ENCODE measurements at places on chromosomes 2 and 18.

- no peak for DNase-seq
These were observed 294.9 kb upstream of the CYRIA start for GRCh38 chr2:16960579-16960978.

DNA sequence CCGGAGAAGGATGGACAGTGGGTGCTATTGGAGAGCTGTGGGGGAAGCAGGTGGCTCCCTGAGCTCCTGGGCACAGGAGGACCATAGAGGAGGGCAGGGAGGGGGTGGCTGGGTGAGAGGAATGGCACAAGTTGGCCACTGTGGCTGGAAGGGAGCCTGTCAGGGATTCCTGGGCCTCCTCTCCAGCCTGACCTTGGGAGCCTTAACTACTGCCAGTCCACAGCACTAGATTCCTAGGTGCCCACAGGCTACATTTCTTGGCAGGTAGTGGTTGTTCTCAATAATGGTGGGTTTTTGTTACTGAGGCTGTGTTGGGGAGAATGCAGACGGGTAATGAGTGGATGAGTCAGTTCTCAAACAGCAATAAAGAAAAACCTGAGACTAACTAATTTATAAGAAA lies 26.0 kb downstream of the EFHD1 start:
- no peak for DNase-seq

- no peak for DNase-seq
These were observed 84.4 kb downstream of the TMEM131 start for GRCh38 chr2:97911206-97911921.

GRCh38 chr2:9215680-9216079 lies 9.1 kb downstream of the ASAP2 start:
- no peak for DNase-seq

DNA sequence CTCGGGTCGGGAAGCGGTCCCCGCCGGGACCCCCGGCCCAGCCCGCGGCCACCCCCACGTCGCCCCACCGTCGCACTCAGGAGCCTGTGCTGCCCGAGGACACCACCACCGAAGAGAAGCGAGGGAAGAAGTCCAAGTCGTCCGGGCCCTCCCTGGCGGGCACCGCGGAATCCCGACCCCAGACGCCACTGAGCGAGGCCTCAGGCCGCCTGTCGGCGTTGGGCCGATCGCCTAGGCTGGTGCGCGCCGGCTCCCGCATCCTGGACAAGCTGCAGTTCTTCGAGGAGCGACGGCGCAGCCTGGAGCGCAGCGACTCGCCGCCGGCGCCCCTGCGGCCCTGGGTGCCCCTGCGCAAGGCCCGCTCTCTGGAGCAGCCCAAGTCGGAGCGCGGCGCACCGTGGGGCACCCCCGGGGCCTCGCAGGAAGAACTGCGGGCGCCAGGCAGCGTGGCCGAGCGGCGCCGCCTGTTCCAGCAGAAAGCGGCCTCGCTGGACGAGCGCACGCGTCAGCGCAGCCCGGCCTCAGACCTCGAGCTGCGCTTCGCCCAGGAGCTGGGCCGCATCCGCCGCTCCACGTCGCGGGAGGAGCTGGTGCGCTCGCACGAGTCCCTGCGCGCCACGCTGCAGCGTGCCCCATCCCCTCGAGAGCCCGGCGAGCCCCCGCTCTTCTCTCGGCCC lies 13.6 kb downstream of the SPEG start:
- DNase-seq = no peak

DNA sequence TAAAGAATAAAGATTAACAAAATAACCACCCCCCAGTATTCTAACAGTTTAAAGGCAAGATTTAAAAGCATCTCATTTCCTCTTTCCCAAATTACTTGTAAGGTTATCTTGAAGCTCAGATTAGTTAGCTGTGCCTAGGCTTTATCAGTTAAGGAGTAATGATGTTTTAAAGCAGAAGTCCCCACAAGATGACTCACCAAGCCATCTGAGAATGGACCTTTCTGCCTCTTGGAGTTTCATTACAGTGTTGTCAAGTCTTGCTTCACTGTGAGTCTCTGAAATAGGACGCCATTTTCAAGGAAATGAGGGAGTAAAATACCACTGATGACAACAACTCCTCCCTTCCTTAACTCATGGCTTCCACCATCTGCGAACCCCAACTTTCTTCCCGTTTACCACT lies 35.9 kb downstream of the ZNF385B start:
- no peak for DNase-seq

GRCh38 chr18:76697441-76697901 lies 124.9 kb upstream of the ZNF236 start:
- no peak for DNase-seq

GRCh38 chr18:39296293-39296888 lies 1730.8 kb upstream of the CELF4 start:
- DNase-seq = no peak

GRCh38 chr2:191533693-191534180 lies 144.2 kb upstream of the NABP1 start:
- DNase-seq = no peak

DNA sequence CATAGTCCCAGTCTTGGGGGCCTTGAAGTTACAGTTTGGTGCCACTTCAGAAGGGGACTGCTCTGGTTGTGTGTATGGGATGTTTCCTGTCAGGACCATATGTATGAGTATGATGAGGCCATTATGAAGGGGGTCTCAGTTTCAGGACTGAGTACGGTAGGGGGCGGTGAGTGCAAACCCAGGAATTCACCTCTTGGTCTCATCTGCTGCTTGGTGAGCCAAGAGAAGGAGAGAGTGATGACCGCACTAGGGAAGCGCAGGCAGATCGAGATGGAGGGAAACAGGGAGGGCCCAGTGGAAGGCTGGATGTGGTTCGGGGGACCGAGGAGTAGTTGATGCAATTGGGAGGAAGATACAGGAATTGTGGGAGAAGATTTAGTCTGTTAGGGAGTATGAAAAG lies 28.5 kb downstream of the DCDC2C start:
- no peak for DNase-seq

DNA sequence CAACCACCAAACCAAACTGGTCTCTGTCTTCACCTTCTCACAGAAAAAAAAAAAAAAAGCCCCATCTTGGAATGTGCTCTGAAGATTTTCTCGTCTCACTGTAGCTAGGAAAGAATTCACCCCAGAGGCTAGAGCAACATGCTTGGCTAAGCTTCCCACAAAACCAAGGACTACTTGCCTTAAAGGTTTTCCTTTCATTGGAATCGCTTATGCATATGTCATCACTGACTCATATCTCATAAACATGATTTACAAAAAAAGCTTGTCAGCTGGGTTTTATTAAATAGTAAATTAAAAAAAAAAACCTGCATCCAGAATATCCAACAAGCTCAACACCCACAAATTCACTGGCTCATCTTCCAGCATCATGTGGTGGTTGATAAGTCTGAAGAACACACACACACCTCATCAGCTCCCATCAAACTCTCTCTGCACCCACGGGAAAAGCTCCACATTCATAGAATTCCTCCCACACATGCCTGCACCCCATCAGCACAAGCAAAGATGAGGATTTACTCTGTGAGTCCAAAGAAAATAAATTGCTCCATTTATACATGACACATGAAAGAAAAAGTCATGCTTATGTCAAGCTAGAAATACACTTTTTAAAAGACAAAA lies 182.0 kb upstream of the TRIB2 start:
- DNase-seq = no peak

GRCh38 chr2:84816426-84817026 lies 64.4 kb downstream of the TRABD2A start:
- no peak for DNase-seq

- DNase-seq = no peak
These were observed 74.8 kb upstream of the FAM98A start for GRCh38 chr2:33673937-33674336.

- no peak for DNase-seq
These were observed 110.9 kb downstream of the PTRHD1 start for GRCh38 chr2:24682304-24682703.

DNA sequence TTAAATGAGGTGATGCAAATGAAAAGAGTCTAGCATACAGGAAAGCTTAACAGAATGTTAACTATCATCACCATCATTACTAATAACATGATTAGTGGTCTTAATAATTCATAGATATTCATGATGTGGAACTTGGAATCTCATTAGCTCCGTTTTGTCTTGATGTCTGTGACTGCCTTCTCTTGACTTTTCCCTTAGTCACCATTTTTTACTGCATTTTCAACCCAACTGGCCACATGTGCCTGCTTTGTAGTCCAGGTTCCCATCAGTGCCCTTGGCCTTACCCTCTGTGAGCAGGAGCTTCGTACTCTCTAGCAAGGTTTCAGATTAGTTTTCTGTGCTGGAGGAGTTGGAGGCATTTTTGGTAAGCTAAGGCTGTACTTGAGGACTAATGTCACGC lies 47.0 kb downstream of the RAB31 start:
- no peak for DNase-seq

GRCh38 chr2:102843764-102844443 lies 82.1 kb downstream of the TMEM182 start:
- DNase-seq = no peak

DNA sequence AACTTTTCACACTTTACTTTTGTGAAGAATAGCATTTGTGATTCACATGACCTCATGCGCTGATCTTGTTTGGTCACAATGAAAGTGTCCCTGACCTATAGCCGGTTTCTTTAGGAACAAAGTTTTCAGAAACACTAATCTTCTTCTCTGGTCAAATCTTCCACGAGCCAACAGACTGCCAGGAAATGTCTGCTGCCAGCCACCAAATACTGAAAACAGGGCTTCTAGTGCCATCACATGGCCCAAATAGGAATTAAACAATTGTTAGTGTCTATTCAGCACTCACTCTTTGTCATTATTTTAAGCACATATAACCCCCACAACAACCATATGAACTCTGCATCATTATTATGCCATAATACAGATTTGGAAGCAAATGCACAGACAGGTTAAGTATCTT lies 286.5 kb upstream of the SYT4 start:
- no peak for DNase-seq

- no peak for DNase-seq
These were observed 194.3 kb downstream of the MYCN start for GRCh38 chr2:16134436-16135165.

- DNase-seq = no peak
These were observed 485.2 kb downstream of the PTPRM start for GRCh38 chr18:8052237-8052701.

GRCh38 chr2:219642069-219642454 lies 14.6 kb downstream of the SLC4A3 start:
- no peak for DNase-seq

DNA sequence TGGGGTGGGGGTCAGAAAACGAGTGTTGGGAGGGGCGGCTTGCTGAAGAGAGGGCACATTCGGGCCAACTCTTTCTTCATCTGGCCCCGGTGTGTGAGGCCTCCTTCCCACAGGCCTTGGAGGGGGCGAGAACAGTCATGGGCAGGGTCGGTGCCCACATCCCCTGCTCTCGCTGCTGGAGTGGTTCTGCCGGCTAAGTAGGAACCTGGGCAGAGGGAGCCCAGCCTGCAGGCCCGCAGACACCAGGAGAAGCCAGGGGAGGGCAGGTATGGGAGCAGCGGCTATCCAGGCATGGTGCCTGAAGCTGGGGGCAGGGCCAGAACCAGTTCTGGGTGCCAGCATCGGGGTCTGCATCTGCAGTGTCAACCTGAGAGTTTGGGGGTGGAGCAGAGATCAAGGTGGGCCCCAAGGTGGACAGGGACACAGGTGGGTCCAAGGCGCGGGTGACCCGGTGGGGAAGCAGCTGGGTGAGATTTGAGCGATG lies 46.6 kb upstream of the HPCAL1 start:
- DNase-seq = no peak

GRCh38 chr2:23692263-23692662 lies 234.7 kb downstream of the ATAD2B start:
- no peak for DNase-seq

DNA sequence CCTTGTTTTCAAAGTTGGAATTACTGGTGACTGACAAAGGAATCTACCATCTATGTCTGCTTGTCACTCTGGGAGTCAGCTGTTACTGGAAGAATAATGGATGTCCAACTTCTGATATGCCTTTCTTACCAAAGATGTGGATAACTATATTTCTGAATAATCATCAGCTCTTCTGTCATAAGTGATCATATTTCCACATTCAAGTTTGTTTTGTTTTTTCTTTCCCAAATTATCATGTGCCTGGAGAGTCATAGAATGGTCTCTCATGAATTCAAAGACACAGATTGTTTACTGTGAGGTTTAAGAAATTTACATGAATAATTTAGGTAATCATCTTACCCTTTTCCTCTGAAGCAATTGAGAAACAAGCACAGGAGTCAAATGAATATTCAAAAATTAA lies 986.7 kb upstream of the CDH2 start:
- DNase-seq = no peak

GRCh38 chr2:152405206-152406118 lies 70.5 kb downstream of the FMNL2 start:
- DNase-seq = no peak

DNA sequence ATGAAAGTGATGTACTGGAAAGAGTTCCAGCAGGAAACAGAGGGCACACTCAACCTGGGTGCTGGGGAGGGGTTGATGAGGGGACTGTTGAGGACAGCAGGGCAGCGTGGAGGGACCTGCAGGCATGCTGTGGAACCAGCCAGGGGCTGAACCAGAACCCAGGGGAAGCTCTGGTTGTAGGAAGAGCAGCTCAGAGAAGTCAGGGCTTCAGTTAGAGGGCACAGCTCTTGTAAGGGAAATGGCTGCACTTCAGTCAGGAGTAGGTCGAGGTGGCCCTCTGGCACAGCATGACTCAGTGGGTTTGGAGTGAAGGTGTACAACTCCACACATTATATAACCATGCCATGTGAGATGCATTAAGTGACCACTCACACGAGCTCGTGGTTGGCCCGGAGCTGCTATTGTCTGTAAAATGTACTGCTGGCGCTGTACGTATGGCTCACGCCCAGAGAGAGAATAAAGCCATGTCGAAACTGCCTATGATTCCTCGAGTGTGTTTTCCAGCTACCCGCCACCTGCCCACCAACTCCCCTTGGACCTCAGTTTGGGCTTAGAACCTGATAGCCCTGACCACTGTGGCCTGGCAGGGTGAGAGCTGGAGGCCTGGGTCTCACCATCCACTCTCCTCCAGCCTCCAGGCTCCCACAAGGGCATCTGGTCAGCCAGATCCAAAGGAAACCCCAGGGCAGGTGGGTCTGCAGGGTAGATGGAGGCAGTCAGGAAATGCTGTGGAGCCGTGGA lies 136.5 kb upstream of the HS6ST1 start:
- no peak for DNase-seq

GRCh38 chr18:76528477-76529432 lies 33.7 kb upstream of the ZNF516 start:
- DNase-seq = no peak

DNA sequence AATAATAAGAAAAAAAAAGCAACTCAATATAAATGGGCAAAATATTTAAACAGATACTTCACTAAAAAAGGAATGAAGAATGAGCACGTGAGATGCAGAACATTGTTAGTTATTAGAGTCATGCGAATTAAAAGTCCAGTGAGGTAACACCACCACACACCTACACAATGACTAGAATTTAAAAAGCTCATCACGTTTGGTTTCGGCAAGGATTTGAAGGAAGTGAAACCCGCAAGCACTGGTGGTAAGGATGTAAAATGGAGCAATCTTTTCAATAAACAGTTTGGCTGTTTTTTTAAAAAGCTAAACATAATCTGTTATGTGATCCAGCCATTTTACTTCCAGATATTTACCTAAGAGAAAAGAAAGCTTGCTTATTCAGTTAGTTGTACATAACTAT lies 1181.6 kb upstream of the CELF4 start:
- DNase-seq = no peak

Data from CD4-positive, CD25-positive, alpha-beta regulatory T cell (primary cell).